ENCODE measurements at places on chromosomes 12 and 14.

DNA sequence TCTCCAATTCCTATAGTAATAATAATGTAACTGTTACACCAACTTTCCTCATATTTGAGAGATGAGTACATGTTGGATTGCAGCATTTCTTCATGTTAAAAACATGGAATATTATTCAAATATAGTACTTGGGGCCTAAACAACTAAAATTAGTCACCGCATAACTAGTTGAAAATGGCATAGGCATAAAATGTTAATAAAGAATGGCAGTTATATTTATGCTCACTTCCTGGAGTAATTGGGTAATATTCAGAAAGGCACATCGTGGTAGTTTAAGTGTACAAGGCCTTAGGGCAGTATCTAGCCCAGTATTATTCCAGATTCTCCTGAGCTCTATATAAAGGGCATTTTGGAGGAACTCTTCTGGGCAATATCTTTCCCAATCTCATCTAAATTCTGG lies 46.0 kb downstream of the ERGIC2 start:
- no peak for DNase-seq

- DNase-seq = no peak
Measured at GRCh38 chr14:102620413-102620812, 28.0 kb downstream of the RCOR1 start.

GRCh38 chr12:41365653-41366171 lies 177.6 kb downstream of the PDZRN4 start:
- DNase-seq = peak; percentile 34

DNA sequence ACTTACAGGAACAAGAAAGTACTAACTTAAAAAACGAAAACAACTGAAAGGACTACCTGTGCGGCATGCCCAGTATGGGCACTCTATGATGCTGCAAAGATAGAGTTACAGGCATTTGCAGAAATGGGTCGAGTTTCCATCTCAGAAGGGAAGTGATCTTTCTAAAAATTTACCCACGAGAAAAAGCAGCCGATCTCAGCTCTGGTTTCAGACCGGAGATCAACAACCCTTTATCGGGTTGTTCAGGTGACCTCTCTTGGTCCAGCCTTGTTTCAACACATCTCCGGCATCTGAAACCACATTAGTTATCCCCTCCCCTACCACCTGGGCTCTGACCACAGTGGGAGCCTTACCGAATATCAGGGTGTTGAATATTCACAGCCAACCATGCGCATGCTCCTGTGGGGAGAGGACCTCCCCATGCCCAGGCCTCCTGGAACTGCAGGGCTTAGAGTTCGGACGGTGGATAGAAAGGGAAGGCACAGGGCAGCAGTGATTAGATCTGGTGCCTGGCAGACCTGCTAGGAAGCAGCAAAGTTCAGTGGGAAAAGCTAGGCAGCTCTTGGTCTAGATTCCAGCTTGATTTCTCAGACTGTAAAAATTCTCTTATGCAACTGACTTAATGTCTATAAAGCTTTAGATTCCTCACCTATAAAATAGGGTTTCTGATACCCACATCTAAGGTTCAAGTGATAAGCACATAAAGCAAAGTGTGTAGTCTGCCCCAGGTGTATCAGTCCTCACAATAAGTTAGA lies 906.0 kb downstream of the VRK1 start:
- DNase-seq = no peak

DNA sequence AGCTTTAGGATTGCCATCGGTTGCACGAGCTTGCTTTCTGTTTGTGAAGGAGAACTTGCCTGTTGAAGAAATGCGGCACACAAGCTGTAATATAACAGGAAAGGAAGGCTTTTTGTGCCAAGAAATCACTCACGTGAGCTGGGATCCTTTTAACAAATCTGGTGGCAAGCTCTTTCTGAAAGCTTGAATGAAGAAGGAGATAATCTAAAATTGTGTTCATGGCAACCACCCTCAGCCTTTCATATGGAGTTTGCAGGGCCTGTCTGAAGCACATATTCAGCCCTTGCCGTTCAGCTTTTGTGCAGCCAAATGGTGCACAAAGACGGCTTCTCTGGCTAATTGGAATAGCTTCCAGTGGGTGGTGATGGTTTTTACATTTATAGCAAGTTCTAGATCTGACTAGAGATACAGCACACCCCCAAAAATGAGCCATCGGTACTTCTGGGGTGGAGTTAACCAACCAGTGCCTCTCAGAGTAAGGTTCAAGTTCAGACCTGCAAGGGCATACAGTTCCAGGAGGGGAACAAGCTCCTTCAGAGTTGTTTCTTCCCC lies 107.4 kb downstream of the AEBP2 start:
- DNase-seq = no peak

GRCh38 chr14:31286456-31287293 lies 79.1 kb upstream of the HECTD1 start:
- no peak for DNase-seq

DNA sequence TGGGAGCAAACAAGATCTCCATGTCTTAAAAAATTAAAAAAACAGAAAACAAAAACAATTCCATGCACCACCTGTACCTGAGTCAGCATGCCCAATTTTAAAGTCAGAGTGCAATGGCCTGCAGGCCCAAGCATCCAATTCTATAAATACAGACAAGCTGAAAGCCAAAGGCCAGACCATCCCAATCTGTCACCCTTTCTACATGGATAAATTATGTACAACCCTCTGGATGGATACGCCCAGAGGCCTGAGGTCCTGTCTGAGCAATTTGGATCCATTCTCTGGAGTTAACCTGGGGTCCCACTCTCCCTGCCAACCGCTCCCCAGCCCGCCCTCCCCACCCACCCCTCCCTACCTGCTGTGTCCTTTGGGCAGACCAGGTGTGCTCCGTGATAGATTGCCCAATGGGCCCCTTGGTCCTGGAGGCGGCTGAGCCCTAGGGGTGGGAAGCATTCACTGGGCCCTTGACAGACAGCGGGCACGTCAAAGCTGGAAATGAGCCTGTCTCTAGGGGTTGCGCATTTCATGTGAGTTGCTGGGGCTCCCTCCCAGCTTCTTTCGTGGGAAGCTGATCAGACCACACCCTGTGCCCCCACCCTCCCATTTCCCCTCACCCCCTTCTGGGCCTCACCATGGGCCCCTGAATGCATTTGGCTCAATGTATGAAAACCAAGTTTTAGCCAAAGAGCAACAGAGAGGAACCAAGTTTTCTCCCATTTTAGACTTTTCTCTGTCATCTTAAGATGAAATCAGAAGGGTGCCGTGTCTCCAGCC lies 171.3 kb downstream of the BCL11B start:
- no peak for DNase-seq

Data from SHP77 treated with DMSO at 0.1 percent for 48 hours (cell line).